Frontal cortex (tissue), 4 donors: ENCODE measurements at places on chromosomes 3 and 15. TPM values are rescaled to one million over a fixed set of nuclear protein-coding genes. Genes with fewer than 3 reads are reported as not detected.

VIPR1 gene
- 0.41 TPM for total RNA-seq

GP5 gene
- total RNA-seq: not detected

ZPLD1 gene
- total RNA-seq: not detected

IMPG2 gene
- total RNA-seq: 3.3 TPM

NR1I2 gene
- 0.82 TPM for total RNA-seq

KBTBD12 gene
- 0.82 TPM for total RNA-seq

ZNF660 gene
- total RNA-seq: 11.8 TPM

ARPP21 gene
- 459 TPM for total RNA-seq

NTRK3 gene
- 34.6 TPM for total RNA-seq

TMEM40 gene
- not detected for total RNA-seq

LPP gene
- total RNA-seq: 6.5 TPM

P3H2 gene
- total RNA-seq: 2.4 TPM

FOXB1 gene
- not detected for total RNA-seq

LSMEM2 gene
- total RNA-seq: 0.82 TPM

FEZF2 gene
- total RNA-seq: 12.2 TPM

SNX22 gene
- 7.7 TPM for total RNA-seq

GATM gene
- total RNA-seq: 91.3 TPM

FETUB gene
- total RNA-seq: not detected

UNC13C gene
- total RNA-seq: 18.8 TPM

ITPR1 gene
- total RNA-seq: 70.9 TPM

PARP15 gene
- not detected for total RNA-seq

SLC27A2 gene
- 1.6 TPM for total RNA-seq

LINGO1 gene
- 32.6 TPM for total RNA-seq

C3orf80 gene
- 7.7 TPM for total RNA-seq

LRRC31 gene
- under 0.01 TPM for total RNA-seq

TAGLN3 gene
- 174 TPM for total RNA-seq

KIF23 gene
- total RNA-seq: 6.5 TPM

TUSC7 gene
- total RNA-seq: not detected

LCTL gene
- 0.41 TPM for total RNA-seq

ISLR gene
- total RNA-seq: 12.6 TPM

SERINC4 gene
- total RNA-seq: 0.41 TPM

ZNF35 gene
- 22.4 TPM for total RNA-seq

RTP3 gene
- not detected for total RNA-seq

SSUH2 gene
- 0.41 TPM for total RNA-seq

CYP1A1 gene
- 0.41 TPM for total RNA-seq

ZSCAN2 gene
- total RNA-seq: 34.2 TPM

IL17RD gene
- 31.0 TPM for total RNA-seq

SH3GL3 gene
- 187 TPM for total RNA-seq

IL12A gene
- total RNA-seq: 2.0 TPM

GNAT1 gene
- not detected for total RNA-seq

CLDND1 gene
- 124 TPM for total RNA-seq

CPLX3 gene
- 0.82 TPM for total RNA-seq

GP9 gene
- not detected for total RNA-seq

FAM81A gene
- total RNA-seq: 42.8 TPM

PLA2G4E gene
- not detected for total RNA-seq

CHRFAM7A gene
- 2.0 TPM for total RNA-seq

TRPM1 gene
- total RNA-seq: not detected

PLD1 gene
- 4.1 TPM for total RNA-seq

RYR3 gene
- 21.2 TPM for total RNA-seq

GREM1 gene
- total RNA-seq: 2.4 TPM

GOLGA8J gene
- not detected for total RNA-seq

CD200R1L gene
- total RNA-seq: not detected

GPR156 gene
- 2.0 TPM for total RNA-seq

CPNE9 gene
- total RNA-seq: 0.41 TPM

MEF2A gene
- 37.5 TPM for total RNA-seq

ALDH1A3 gene
- total RNA-seq: 3.3 TPM
